ENCODE measurements at places on chromosomes 2 and 18.

DNA sequence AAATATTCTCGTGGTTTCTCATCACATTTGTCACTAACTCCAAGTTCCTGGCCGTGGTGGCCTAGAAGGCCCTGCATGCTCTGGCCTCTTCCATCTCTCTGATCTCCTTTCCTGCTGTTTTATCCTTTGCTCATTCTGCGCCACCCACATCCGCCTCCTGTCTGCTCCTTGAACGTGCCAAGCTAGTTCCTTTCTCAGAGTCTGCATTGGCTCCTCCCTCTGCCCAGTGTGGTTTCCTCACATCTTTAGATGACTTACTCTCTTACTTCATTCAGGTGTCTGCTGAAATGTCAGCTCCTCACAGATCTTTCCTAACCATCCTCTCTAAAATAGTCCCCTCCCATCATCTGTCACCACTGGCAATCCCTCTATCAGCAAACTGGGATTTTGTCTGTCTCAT is 158.6 kb upstream of the RBMS1 start:
- no peak for DNase-seq

DNA sequence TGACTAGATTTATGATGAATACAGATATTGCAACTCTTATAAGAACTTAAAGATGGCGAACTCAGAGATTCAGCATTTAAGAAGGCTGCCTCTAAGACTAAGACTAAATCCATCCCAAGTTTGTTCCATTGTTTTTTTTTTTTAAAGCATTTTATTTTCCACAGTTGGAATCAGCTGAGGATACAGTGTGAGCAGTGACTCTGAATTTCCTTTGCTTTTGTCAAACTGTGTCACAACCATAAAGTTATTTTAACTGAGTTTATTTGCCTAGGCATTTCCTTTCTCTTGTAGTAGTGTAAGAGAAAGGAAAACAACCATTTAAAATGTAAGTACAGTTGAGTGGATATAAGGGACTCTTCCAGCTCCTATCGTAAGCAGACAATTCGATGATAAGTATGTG is 63.9 kb downstream of the ZEB2 start:
- DNase-seq: no peak

GRCh38 chr2:64685430-64685829 is 31.7 kb upstream of the SERTAD2 start:
- DNase-seq: no peak

GRCh38 chr2:203914546-203915182 is 21.9 kb upstream of the ICOS start:
- no peak for DNase-seq

DNA sequence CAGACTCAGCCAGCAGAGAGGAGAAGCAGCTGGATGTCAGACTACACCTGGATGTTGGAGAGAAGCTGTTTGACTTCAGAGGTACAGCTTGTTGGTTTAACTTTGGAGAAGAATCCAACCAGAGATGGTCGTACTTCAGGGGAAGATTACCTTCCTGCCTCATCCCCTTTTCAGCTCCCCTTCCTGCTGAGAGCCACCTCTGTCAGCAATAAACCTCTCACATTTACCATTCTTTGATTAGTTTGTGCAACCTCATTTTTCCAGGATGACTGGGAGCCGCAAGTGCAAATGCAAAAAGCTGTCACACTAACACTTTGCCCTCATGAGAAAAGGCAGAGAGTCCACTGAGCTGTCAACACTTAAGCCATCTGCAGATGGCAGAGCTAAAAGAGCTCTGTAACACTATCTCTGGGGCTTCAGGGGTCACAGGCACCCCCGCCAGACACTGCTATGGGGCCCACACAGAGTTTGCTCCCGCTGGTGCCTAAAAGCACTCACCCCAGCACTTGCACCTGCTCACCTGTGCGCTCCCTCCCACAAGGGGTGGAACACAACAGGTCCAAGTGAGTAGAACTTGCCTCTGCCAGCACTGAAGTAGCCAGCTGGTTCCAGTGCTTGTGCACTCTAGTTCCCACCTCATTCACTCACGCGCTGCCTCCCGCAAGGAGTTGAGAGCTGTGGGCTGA is 391.7 kb downstream of the METTL4 start:
- DNase-seq: no peak

DNA sequence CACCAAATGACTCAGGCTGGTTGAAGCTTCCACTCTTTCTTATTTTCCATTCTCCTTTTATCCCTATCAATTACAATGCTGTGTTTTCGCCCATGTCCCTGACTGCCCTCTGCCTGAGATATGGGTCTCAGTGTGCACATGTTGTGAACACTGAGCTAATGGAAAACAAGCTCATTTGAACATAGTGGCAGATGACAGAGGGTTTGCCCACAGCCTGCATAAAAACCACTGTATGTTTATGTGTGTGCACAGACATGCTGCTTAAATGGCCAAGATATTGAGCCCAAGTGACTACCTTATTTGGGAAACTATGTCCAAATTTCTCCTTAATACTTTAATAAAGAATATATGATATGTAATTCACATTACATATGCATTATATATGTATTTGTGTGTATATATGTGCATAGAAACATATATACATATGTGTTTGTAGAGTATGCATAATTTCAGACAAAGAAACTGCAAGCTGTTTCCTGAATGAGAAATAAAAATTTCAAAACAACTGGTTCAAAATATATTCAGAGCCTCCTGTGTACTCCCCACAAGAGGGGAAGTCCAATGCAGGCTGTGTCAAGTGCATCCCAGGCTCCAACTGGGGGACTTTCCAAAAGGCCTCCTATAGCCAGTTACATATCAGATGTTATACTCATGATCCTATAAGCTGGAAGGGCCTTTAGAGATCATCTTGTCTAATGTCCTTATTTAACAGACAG is 92.7 kb upstream of the CD302 start:
- no peak for DNase-seq

DNA sequence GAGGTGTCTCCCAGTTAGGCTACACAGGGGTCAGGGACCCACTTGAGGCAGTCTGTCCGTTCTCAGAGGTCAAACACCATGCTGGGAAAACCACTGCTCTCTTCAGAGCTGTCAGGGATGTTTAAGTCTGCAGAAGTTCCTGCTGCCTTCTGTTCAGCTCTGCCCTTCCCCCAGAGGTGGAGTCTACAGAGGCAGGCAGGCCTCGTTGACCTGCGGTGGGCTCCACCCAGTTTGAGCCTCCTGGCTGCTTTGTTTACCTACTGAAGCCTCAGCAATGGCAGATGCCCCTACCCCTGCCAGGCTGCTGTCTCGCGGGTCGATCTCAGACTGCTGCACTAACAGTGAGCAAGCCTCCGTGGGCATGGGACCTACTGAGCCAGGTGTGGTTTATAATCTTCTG is 346.3 kb downstream of the CELF4 start:
- DNase-seq: no peak

DNA sequence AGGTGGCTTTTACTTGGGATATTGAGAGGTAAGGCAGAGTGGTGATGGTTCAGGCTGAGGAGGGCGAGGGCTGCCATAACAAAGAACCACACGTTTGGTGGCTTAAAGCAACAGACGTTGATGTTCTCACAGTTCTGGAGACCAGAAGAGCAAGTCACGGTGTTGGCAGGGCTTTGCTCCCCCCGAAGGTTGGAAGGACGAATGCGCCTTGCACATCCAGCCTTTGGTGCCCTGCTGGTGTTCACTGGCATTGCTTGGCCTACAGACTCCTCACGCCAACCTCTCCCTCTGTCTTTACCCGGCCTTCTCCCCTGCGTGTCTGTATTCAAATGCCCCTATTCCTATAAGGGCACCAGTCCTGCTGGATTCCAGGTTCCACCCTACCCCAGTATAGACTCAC is 125.4 kb downstream of the TPO start:
- DNase-seq: no peak

GRCh38 chr2:8457092-8457481 is 224.8 kb upstream of the ID2 start:
- no peak for DNase-seq

DNA sequence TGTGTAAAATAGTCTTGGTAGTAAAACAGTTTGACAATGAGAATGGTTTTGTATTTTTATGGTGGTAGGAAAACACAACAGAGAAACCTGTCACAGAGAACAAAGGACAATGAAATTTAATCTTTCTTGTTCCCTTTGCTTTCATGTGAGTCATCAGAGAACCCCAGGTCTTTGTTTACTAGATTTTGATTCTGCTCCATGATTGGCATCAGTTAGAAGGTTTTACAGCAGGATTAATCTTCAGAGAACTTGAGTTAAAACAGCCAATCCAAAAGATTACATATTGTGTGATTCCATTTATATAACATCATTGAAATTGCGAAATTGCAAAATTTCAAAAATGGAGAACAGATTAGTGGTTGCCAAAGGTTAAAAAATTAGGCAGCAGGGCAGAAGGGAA is 2.5 kb downstream of the APLF start:
- no peak for DNase-seq

GRCh38 chr18:62738639-62739038 is 23.3 kb downstream of the PHLPP1 start:
- DNase-seq: no peak

DNA sequence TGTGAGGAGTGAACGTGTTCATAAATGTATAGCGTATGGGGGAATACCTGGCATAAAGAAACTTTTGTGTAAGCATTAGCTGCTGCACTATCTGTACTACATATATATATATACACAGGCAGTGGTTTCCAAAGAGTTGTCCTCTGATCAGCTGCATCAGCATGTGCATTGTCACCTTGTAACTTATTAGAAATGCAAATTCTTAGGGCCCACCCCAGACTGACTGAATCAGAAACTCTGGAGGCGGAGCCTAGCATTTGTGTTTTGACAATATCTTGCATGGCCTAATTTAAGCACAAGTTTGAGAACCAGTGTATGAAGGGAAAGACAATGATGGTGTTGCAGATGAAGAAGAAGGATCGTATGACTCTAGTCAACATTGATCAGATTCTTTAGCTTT is 299.5 kb downstream of the CCDC102B start:
- DNase-seq: no peak

- DNase-seq: peak; percentile 43
These were observed 41.9 kb downstream of the LPIN2 start for GRCh38 chr18:2970772-2971659.

- no peak for DNase-seq
These were observed 162.1 kb upstream of the SH3BP4 start for GRCh38 chr2:234789556-234790325.

GRCh38 chr2:234414596-234414995 is 82.3 kb downstream of the ARL4C start:
- DNase-seq: no peak
